CD4-positive, alpha-beta T cell treated with Interleukin-15 for 4 hours (primary cell): ENCODE measurements at places on chromosomes 6 and 20.

DNA sequence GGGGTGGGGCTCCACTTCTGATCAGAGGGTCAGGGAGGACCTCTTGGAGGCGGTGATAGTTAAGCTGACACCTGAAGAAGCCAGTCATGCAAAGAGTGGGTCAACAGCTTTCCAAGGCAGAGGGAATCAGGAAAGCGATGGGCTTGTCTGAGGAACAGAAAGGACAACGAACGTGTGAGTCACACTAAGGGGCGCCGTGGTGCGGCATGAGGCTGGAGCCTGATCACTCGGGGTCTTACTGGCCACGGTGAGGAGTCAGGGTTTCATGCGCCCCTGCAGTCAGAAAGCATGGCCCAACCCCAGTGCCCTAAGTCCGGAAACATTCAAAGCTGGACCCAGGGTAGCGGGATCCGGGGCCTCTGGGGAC, 50.6 kb upstream of the SLC32A1 start:
- no peak for DNase-seq

DNA sequence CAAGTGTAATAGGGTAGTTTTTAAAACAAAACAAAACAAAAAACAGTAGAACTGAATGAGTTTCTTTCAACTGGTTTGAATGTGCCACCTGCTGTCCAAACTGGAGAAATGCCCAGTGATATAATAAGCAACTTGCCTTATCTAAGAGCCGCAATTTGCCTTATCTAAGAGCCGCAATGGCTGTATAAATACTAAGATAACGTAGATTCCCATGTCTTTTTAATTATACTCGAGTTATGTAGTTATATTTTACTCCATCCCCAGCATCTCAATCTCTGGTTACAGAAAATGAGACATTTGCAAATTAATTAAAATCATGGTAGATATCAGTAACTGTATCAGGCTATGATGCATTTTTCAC, 67.2 kb downstream of the RPP40 start:
- peak; percentile 14 for DNase-seq

DNA sequence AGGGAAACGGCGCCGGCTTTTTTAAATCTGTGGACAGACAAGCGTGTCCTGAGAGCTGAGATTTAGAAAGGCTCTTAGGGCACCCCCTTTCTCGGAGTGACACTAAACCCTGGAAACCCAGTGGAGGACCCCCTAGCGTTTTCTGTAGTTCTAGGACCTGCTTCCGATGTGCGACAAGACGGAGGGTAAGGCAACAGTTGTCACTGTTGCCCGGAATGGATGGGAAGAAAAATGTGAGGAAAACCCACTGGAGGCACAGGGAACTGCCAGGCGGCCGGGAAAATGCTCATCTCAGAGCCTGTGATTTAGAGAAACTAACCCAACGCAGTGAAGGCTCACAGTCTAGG, 551 bp upstream of the ATP5F1E start:
- no peak for DNase-seq

- no peak for DNase-seq
Measured at GRCh38 chr6:15427331-15428070, 181.6 kb downstream of the JARID2 start.

DNA sequence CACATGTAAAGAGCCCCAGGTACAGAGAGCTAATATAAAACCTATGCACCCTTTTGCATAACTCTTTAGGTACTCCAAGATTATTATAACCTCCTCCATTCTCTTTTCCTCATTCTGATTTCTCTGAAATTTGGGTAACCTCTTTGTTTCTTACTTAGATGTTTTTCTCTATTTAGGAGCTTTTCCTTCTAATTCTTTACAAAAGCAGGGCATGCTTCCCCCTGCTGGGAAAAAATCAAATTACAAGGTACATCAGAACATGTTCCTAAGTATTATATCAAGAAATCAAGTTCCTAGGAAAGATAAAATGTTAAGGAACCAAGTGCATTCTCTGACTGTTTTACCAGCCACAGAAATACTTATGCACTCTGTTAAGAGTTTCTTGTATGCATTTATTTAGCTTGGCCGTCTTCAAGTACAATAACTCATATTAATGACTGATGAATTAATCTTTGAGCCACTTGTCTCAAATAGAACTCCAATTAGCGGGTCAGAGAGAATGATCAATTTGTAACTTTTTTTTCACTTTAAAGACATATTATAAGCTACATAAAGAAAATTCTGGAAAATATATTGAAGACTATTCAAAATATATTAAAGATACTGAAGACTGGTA, 2.1 kb downstream of the KHDRBS2 start:
- DNase-seq = no peak

DNA sequence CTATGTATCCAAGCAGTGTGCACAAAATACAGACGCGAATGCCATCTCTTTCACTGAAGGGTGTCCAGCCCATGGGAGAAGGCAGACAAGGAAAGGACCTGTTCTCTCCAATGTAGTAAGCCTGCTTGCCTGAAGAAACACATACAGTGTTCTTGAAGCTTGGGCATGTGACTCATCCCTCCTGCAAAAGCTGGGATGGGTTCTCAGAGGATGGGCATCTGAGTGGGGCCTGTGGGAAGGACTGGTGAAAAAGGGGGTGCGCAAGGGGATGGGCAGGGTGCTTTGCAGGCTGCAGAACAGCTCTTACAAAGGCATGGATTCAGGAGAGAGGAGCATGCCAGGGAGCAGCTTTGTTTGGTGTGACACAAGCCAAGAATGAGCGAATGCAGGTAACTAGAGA, 128.1 kb downstream of the FYN start:
- no peak for DNase-seq

- DNase-seq = no peak
Measured at GRCh38 chr6:35055891-35056290, 85.2 kb downstream of the TCP11 start.

DNA sequence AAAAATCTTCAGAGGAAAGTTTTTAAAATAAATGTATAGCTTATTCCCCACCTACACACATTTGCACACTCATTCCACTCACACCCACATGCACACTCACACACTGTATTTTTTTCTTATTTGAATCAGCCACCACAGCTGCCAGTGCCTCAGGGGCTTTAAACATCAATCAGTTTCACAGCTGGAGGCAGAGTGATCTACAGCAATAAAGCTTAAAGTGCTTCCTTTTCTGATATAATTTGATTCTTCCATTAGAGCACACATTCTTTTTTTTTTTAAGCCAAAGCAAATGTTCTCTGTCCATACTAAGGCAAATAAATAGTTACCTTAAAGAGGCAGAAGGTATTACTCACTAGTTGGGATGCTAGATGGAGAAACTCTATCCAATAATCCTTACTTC, 498.8 kb upstream of the POU3F2 start:
- DNase-seq = no peak

- DNase-seq = no peak
Measured at GRCh38 chr6:42332916-42333315, 115.3 kb upstream of the MRPS10 start.

GRCh38 chr6:47308198-47308517, 1.5 kb downstream of the TNFRSF21 start:
- no peak for DNase-seq

DNA sequence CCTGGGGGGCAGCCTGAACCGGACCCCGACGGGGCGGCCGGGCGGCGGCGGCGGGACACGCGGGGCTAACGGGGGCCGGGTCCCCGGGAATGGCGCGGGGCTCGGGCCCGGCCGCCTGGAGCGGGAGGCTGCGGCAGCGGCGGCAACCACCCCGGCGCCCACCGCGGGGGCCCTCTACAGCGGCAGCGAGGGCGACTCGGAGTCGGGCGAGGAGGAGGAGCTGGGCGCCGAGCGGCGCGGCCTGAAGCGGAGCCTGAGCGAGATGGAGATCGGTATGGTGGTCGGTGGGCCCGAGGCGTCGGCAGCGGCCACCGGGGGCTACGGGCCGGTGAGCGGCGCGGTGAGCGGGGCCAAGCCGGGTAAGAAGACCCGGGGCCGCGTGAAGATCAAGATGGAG, 636 bp downstream of the SRF start:
- DNase-seq = no peak

- no peak for DNase-seq
Measured at GRCh38 chr20:24694727-24695528, 225.5 kb downstream of the SYNDIG1 start.

- DNase-seq = no peak
Measured at GRCh38 chr6:2072453-2072852, 173.0 kb downstream of the GMDS start.

DNA sequence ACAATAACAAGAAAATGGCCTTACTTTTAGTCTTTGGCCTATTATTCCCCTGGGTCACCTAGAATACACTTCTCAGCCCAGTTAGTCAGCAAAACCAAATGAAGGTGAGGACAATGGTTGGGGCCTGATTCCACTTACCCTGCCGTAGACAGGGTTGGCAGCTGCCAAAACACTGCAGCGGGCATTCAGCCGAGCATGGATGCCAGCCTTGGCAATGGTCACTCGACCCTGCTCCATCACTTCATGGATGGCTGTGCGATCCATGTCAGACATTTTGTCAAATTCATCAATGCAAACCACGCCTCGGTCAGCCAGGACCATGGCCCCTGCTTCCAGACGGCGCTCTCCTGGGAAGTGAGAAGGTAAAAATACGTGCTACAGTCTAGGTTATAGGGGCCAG, 8.4 kb downstream of the MCM3 start:
- no peak for DNase-seq

- DNase-seq = no peak
Measured at GRCh38 chr6:157533048-157533871, 152.3 kb downstream of the ZDHHC14 start.

- DNase-seq = no peak
Measured at GRCh38 chr6:43383021-43383667, 13.7 kb upstream of the ZNF318 start.

DNA sequence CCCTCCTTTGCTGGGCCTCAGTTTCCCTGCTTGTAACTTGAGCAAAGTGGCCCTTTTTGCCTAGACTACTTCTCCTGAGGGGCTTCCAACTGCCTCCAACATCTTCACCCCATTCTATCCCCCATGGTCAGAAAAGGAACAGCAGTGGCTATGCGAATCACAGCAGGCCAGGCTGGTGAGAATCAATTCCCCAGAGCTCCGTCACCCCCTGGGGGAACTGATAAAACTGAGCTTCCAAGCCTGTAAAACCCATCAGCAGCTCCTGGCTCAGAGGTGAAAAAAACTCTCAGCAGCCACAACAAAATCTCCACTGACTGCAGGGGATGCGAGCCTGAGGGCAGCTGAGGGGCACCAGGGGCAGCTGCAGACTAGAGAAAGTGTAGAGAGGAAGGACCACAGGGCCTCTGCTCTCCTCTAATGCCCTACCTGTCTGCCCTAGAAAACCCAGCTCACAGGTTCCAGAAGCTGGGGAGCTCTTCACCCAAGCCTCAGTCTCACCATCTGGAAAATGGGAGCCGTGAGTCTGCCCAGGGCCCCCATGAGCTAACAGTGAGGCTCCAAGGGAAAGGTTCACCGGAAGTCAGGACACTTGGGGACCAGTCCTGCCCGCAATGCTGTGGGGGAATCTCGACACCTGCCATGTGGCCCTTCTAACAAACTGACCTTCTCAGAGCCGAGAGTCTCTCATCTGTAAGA, 120.6 kb downstream of the GRM4 start:
- DNase-seq = no peak

GRCh38 chr20:32418376-32418775, 60.2 kb downstream of the ASXL1 start:
- DNase-seq = no peak

- no peak for DNase-seq
Measured at GRCh38 chr6:47759364-47759763, 22.5 kb upstream of the OPN5 start.

DNA sequence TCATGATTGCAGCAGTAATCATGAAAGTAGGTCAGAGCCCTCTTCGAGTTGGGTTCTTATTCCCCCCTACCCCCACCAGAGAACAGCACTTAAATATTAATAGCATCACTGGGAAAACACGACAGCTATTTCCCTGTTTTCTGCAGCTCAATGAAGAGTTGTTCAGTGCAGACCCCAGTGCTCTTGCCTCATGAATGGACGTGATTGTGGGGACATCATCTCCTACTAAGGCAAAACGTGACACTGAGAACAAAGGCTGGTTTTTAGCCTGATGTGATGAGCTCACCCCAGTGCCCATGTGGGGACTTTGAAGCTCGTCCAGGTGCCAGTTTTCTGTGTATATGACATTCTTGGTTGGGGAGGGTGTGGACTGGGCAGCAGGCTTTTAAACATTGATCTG, 105.9 kb downstream of the SLC35F1 start:
- DNase-seq = no peak

DNA sequence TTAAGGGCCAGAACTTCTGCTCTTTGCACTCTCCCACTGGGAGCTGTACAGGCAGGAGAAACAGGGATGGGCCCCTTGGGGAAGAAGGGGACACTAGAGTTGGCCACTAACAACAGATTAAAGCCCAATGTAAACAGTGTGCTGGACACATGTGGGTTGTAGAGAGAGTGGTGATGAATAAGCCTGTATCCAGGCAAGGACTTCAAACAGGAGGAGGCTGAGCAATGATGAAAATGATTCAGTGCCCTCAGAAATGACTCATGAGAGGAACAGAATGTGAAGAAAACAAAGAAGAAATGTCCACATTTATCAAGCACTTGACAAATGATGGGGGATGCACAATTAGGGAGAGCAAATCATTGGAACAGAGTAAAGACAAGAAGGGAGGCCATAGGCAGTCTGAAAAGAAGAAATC, 242.3 kb downstream of the TBX18 start:
- no peak for DNase-seq

DNA sequence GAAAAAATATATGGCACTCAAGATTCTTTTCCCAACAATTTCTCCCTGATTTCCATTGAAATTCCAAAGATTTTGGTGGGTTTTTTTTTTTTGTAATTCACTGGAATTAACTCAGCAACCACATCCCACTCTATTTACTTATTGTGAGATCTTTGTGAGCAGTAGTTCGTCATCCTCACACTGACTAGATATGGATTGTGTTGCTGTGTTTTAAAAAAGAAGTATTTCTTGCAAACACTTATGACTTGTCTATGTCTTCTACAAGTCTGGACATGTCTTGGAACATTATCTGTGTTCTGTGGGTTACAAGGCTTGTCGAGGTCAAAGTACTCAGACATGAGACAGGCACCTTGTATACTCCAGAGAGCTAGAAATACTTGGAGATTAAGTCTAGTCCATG, 7.3 kb upstream of the TENT5A start:
- DNase-seq = no peak

DNA sequence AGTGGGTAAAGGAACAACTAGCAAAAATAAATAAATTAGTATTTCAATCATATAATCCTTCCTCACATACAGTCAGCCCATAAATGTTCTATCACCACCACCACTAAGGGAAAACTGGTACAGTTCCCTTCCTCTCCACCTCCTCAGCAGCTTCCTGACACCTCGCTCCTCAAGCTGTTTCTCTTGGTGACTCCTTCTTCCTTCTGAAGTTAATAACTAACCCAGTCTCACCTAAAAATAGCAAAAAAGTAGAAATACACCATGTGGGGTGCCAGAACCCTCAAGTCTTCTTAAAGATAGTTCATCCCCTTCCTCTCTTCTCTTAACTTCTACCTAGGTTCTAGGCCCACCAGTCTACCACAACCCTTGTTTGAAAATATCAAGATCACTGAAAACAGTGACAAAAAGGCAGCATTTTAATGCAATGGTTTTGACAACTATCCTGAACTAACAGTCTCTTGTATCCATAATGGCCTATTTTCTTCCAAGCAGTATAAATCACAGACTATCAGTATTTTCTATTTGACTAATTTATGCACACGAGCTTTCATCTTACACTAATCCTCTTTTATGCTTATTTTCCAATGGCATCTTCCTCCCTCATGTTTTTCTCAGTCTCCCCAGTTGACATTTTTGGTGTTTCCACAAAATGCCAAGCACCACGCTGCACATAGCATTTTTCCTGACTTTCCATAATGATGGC, 85.5 kb downstream of the KHDC1L start:
- DNase-seq = no peak
